ENCODE measurements at places on chromosomes 6 and 20.

DNA sequence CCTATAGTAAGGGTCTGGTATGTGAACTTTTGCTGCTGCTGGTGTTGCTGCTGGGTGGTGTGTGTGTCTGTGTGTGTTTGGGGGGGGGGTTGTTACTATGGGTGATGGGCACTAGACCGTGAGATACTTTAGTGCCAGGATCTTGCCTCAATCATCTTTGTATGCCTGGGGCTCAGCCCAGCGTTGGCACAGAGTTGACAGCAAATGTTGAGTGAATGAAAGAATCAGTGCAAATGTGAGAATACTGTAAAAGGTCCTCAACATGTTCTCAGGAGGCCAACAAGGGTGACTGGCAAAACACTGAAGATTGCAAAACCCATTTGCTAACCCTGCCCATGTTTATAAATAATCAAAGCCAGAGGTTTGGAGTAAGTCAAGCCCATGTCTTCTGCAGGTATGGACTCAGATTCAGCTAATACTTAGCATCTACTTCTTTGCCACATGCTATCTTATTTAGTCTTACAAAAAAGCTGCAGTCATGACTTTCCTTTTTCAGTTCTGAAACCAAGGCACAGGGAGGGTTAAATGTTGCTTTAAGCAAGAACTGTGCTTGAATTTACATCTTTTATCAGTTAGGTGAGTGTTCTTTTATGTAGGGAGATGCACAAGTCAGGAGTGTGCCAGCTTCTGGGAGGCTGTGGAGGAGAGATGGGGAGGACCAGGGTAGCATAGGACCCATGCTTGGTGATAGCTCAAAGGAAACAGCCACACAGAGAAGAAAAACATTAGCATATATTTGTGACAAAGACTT, 125.3 kb upstream of the SPACA1 start:
- DNase-seq, result no peak

DNA sequence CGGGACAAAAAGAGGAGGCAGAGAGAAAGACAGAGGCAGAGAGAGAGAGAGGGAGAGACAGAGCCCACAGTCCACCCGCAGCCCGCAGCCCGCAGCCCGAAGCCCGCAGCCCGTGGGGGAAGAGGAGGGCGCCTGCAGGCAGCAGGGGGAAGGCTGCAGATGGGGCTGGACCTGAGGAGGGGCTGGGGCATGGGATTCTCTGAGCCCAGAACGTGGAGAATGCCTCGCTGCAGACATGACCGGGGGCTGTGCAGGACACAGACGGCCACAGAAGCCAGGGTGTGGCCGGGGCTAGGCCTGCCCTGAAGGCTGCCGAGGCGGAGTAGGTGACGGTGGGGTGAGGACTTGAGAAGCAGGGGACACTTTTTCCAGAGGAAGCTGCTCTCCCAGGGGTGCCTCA, 6.5 kb upstream of the SLCO4A1 start:
- no peak for DNase-seq

GRCh38 chr6:16494793-16495192, 256.4 kb downstream of the GMPR start:
- no peak for DNase-seq

GRCh38 chr6:41497994-41498393, 48.2 kb upstream of the FOXP4 start:
- DNase-seq, result no peak

DNA sequence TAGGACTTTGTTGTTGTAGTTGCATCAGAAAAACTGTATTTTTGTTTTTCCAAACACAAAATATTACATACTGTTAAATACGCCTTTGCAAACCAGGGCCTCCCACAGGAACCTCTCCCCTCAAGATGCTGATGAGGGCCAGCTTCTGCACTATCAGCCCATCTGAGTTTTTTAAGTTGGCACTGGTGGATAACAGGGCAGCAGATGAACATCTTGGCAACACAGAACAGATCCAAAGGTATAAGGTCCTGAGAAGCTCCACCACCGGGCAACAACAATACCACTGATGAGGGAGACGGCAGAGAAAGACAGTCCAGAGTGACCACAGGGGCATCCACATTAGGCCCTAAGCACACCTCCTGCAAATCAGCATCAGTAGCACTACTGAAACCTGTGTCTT, 177.7 kb downstream of the DLL1 start:
- no peak for DNase-seq

GRCh38 chr6:143529095-143529494, 17.6 kb upstream of the FUCA2 start:
- peak; percentile 36 for DNase-seq

DNA sequence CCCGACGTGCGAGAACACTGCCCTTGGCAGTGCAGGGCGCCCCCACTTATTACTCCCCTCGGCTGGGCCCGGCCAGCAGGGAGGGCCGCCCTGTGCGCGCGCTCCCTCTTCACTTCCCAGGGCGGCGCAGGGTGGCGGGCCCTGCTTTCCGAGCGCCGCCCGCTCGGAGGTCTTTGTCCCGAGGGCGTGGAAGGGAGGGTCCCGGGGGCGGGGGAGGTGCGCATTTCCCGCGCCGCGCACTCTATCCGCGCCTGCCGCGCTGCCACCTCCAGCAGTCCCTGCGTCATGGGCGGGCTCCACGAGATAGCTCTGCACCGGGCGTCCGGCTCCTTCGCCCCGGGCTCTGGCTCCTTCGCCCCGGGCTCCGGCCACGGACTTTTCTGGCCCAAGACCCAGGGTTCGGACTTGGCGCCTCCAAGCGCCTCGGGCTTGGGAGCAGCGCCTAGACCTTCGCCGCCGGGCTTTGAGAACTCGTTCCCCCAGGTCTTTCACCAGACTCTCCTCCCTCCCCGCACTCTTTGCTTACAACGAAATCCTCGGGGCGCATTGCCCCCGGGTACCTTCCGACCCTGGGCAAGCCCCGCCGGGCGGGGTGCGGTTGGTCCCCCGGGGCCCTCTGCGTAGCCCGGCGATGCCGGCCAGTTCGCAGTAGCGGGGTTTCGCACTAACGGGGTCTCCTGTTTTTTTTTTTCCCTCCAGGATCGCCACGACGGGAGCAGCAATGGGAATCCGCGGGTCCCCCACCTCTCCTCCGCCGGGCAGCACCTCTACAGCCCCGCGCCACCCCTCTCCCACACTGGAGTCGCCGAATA, 1.6 kb downstream of the TFAP2C start:
- DNase-seq, result no peak
